ENCODE measurements at places on chromosomes 11 and 22. TPM values are rescaled to one million over a fixed set of nuclear protein-coding genes. Genes with fewer than 3 reads are reported as not detected.

The FOSL1 gene
- total RNA-seq, result 286 TPM

DNA sequence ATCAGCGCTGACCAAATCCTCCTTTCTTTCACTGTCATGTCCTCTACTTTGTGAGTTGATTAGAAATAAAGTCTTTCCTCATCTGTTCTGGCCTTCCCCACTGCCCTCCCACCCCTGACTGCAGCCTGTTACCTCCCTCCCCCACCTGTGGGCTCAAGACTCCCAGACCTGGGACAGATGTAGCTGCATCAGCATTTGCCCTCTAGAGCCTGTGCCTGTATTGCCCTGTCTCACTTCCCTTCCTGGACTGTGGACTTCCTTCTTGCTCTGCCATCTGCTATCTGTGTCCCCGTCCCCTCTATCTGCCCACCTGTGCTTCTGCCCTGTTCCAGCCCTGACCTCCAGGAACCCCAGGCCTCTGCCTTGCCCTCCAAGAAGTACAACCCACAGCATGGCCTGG, 122.5 kb downstream of the GALNT18 start:
- DNase-seq, result no peak

GRCh38 chr11:106497321-106497720, 419.9 kb downstream of the AASDHPPT start:
- DNase-seq, result no peak

DNA sequence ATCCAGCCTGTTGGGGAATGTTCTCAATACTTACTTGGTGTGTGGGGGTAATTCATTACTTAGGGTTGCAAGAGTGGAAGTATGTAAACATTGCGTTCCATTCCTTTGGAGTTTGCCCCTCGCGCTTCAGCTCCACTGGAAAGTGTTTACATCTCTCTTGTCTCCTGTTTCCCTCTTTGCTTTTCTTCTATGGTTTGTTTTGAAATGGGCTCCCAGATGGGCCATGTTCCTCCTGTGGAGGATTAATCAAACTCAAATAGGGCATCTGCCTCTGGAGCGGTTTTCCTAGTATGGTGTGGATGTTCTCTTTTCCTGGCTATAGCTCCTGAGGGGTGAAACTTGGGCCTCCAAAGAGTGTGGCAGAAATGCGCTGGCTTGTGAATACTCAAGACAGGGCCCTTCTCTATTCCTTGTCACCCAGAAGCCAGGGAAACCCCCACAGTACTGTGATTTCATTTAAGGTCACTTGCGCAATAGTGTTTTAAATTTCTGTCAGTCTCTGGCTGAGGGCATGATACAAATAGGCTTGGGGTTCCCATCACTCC, 51.9 kb downstream of the CD44 start:
- DNase-seq, result no peak

DNA sequence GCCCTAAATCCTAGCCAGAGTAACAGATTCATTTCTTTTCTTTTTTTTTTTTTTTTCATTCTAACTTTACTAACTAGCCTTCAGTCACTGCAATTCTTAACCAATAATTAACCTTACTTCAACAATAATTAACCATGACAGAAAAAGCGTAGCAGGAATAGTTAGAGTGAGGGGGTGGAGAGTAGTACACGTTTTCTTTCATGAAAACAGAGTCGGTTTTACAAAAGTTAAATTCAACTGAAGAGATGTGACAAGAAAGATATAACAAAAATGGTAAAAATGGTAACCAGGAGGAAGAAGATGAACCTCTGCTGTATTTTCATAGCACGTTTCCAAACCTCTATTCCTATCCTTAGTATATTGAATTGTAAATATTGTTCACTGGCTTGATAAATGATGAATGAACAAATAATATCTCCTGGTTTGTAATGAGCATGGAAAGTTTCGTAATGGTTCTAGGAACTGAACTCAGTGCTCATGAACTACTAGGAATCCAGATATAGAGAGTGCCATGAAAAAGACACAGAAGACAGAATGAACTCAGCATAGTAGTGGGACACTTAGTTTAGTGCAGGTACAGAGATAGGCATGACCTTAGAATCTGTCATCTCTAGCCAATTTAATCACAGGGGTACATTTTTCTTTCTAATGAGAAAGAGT, 116.5 kb upstream of the ANO5 start:
- no peak for DNase-seq
